NCI-H510A (cell line): ENCODE measurements at places on chromosomes 2 and 18.
A peak's percentile ranks its signal among the peaks of the same experiment; 100 is the strongest.

GRCh38 chr2:38603402-38604290 is 918 bp upstream of the HNRNPLL start:
- DNase-seq = peak; percentile 49

DNA sequence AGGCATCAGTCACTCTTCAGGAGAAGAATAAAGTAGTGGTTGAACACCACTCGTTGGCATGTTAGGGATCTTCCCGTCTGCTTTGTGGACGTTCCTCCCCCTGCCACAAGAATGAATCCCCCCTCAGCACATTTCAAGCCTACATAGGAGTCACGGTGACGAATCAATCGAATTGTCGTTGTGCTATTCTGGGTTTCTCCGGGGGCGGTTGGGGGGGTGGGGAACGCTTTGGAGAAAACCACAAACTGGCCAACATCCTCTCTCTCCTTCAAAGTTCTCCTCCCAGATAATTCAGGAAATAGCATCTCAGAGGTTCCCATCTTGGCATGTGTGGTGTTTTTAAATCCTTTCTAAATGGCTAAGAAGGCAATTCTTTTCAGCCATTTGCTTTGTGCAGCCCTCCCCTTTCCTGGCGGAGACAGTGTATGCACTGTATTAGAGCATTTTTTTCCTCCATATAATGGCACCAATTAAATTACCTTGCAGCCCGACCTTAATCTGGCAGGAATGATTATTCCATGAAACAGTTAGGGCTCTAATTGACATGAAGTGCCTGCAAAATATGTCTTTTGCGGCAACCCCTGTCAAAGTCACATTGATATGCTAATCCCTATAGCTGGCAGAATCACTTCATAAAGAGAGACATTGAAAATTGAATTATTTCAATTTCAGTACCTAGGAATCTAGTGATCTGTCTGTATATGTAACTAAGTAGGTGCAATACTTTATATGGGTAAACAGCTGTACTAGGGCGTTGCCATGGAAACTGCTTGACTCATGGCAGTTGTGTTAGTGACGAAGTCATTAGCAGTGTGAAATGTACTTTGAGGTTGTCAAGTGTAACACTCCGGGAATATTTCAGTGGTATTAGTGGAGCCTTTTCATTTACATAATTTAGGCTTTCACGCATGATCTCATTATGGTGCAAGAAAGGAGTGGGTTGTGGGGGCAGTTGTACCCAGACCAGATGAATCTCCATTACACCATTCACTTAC is 323.4 kb upstream of the SLC14A2 start:
- DNase-seq = no peak

DNA sequence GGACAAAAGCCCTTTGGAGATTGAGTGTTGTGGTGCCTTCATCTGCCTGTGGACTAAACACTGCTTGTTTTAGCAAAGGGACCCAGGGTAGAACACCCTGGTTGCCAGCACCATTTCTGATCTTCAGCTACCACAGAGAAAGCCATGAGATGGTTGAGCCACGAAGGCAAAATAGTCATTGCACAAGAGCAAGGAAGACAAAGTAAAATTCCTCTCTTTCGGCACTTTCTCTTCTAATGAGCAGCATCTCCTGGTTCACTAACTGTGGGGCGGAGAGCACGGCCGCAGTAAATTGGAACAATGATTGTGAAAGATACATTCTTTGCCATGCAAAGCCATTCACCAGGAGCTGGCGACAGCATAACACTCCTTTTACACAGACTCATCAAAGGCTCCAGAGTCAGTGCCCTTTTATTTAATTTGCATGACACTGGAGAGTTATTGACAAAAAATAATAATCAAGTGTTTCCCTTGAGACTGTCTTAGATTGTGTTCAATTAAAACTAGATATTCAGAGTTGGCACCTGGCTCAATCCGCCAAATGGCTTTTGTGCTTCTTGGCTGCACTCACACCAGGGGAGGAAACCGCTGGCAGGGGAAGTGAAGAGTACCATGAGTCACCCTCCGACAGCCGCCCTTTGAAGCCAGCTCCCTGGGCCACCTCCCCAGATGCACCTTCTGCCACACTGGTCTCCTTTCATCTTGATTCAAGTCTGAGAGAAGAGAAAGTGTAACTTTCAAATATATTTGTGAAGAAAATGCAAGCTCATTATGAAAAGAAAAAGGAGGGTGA is 100.5 kb upstream of the MEIS1 start:
- DNase-seq = no peak

DNA sequence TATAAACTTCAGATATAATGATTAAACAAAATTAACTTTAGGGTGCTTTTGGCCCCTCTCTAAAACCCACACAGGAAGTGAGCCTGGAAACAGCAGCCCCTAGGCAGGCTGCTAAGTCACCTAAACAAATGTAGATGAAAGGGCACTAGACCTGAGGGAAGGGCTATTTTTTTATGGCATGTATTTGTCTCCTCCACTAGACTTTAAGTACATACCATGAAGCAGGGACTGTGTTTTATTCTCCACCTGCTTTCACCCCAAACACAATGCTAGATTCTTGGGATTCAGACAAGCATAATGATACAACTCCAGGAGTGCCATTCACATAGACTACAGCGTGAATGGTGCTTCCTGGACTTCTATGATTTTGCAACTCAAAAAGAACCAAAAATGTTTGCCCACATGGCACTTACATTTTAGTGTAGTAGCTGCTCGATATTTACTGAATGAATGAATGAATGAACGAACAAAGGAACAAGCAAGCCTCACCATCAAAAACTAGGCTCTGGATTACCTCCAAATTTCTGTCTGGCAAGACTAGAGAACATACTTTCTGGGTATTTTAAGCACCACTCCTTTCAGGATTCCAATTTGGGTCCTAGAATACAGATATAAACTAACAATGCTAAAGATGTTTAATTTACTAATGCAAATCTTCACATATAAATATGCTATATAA is 10.1 kb downstream of the ATAD2B start:
- no peak for DNase-seq

DNA sequence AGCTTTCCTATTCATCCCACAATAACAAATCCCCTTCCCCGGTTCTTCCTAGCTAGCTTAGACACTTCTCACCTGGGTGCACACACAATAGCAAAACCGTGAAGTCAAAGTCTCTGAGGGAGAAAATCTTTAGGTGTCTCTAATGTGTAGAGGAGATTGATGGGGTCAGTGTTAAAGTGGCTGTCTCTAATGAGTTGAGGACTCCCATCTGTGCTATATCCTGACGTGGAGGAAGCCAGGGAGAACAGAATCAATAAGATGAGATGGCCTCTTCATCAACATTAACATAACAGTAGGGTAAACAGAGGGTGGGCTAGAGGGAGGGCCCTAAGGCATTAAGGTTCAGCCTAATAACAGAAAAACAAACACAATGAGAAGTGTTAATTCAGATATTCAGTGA is 120.4 kb downstream of the SLC5A7 start:
- DNase-seq = no peak

GRCh38 chr2:8567469-8568260 is 114.2 kb upstream of the ID2 start:
- DNase-seq = no peak

DNA sequence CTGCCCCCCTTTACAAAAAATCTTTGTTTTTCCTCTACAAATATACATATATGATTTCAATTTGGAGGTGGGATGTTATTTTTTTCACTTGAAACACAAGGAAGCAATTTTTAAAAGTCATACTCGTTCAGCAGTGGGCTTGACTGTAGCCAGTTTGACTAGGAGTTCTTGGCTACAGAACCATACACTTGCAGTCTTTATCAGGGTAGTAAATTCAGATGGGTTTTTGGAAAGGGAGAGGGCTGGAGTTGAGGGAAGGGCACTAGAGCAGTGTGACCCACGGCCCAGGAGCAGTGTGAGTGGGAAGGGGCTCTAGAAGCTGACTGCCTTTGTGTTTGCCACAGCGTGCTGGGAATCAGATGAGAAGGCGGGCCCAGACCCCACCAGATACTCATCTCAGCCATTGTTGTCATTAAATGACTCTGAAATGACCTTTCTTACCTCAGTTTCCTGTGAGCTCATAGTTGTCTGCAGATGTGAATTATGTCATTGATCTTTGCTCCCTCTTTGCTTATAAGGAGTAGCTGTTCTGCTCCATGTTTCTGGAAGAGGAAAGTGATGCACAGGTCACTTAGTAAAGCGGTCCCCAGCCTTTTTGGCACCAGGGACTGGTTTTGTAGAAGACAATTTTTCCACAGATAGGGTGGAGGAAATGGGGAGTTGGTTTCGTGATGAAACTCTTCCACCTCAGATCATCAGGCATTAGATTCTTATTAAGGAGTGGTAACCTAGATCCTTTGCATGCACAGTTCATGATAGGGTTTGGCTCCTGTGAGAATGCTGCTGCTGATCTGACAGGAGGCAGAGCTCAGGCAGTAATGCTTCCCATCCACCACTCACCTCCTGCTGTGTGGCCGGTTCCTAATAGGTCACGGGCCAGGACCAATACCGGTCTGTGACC is 116.8 kb downstream of the SPTBN1 start:
- no peak for DNase-seq

DNA sequence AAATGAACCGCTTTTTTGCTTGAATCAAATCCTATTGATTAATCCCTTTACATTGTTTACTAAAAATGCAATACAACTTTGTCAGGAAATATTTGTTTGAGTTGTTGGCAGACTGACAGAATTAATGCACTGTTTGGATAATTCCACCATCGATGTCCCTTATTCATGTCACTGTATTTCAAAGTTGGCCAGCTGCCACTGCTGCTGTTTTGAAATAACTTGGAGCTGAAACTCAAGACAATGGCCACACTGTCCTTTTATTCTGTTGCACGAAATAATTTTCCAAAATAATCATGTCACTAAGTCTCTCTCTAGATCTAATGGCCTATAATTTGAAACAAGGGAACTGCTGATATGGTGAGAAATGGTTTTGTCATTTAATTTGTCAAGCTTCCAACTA is 55.2 kb upstream of the PAX3 start:
- no peak for DNase-seq

DNA sequence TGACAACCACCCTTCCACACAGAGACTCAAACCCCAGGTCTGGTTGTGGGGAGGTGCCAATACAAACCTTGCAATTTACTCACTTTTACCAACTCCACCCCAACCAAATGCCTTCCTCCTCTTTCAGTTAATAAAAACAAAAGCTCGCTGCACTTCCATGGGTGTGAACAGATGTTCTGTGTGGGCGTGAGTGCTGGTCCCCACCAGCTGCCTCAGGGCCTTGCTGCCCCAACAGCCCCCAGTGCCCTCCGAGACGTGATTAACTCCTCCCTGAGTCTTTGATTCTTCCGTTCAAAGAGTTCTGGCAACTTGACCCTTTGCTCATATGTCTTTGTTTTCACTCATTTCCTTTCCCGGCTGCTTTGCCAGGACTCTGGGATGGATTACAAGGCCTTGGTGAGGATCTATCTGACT is 258.9 kb upstream of the CXCR4 start:
- DNase-seq = no peak

DNA sequence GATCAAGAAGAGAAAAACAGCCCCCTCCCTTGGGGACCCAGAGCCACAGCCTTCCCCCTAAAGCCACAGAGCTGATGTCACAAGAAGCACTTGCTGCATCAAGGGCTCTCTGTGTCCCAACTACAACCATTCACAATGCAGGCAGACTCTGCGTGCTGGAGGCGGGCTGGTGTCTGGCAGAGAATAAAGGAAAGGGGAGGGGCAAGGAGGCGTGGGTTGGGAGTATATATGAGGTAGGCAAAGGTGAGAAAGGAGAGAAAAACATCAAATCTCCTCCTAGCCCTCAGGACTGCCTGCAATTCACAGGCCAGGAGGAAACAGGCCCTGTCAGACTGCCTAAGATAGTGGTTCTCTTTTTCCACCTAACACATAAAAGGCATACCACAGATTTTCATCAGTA is 48.8 kb upstream of the IHH start:
- no peak for DNase-seq

GRCh38 chr2:17252258-17252657 is 266.0 kb downstream of the RAD51AP2 start:
- DNase-seq = no peak

DNA sequence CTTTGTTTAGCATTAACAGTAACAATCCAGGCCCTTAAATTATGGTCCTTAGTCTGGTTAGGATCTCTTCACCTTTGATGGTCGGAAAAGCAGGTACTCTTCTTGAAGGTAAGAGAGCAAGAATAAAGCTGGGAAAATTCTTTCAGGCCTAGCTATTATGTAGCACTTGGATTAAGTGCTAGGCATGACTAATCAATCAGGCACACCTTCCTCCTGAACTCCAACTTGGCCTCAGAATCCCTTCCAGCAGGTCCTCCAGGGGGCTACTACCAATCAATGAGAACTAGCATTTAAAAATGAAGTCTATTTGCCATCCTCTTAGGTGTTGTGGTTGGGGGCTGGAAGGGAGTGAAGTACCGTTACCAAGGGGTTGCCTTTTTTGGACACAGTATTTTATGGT is 3.7 kb downstream of the SMYD1 start:
- DNase-seq = no peak

DNA sequence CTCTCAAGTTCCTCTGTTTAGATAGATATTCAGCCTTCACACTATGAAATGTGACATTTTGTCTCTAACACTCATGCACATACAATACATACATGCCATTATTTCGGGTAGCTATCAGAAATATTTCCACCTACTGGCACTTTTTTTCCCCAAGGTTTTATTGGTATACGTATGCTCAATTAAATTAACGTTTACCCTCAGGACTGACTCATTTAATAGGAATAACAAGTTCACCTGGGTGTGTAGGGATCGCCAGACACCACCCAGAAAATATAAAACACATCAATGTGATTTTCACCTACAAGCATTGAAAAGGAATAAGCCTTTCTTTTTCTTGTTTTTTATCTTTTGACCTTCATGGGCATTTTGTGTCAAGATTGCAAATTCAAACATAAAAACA is 138.5 kb upstream of the EPAS1 start:
- DNase-seq = no peak

- DNase-seq = no peak
Measured at GRCh38 chr2:119024152-119024551, 82.2 kb downstream of the MARCO start.

DNA sequence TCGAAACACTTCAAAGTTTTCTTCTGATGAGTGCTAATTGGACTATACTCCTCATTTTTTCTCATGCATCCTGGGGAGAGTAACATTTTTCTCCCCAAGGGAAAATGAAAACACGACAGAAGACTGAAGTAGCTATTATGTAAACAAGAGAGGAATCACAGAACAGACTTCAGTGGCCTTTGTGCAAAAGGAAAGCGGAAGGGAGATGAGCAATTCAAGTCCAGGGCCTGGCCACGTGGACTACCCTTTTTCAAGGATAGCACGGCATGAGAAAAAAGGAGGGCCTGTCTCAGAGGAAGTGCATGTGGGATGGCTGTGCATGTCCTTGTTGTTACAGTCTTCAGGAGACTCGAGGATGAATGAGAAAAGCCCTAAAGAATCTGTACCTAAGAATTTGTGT is 43.8 kb upstream of the KCNE4 start:
- no peak for DNase-seq
